ENCODE measurements at places on chromosomes 5 and 9.

DNA sequence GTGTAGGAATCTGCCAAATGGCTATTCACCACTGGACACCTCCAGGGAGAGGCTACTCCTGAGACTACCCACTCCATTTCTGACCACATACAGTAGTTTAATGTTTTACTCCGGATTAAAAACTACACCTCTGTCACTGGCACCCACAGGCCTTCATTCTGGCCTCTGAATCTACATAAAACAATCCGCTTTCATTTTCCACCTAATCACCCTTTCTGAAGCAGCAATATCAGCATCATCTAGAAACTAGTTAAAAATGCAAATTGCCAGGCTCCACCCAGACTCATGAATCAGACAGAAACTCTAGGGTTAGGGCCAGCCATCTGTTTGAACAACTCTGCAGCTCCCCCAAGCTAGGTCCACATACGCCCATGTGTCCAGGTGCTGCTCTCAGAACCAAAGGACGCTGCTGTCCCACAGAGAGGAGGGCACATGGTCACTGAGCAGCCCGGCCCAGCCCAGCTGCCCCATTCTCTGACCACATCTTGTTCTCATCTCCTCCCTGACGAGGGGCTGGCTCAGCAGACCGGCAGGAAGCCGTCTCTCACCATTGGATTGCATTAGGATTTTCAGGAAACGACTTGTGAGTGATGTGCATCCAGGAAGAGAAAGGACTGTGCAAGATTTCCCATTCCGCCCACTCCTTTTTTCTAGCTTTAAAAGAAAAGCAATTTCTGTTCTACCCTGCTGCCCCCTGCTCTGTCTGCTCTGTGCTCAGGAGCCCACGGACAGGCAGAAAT is 34.7 kb downstream of the ADAM19 start:
- peak; percentile 23 for DNase-seq

GRCh38 chr5:23332650-23333251 is 174.7 kb upstream of the PRDM9 start:
- DNase-seq = no peak

DNA sequence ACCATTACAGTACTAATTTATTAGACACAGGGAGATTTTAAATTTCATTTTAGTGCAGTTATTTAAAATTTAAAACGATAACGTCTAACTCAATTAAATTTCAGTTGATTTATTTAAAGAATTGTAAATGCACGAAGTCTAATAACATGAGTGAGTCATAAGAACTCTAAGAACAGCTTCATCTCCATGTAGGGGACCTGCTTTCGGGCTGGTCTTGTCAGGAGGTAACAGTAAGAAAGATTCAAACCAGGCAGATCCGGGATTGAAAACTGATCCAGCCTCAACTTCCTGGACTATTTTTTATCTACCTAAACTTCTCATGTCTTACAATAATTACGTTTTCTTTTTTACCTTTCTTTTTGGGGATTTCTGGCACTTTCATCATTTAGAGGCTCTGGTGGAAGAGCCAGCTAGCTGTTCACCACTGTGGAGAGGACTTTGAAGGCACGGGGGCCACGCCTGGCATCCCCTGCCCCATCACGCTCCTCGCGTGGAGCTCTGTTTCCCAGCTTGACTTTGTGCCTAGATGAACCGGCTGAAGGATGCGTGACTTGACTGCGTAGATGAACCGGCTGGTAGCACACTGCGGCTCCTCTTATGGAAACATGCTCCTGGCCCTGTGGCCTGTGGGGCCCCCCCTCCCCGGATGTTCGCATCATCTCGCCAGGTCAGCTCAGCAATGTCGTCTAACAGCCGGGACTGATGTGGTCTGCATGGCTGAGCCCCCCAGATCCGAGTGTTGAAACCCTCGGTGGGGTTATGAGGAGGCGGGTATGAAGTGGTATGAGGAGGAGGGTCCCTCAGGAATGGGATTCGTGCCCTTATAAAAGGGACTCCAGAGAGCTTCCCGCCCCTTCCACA is 26.0 kb downstream of the NDUFS6 start:
- no peak for DNase-seq

DNA sequence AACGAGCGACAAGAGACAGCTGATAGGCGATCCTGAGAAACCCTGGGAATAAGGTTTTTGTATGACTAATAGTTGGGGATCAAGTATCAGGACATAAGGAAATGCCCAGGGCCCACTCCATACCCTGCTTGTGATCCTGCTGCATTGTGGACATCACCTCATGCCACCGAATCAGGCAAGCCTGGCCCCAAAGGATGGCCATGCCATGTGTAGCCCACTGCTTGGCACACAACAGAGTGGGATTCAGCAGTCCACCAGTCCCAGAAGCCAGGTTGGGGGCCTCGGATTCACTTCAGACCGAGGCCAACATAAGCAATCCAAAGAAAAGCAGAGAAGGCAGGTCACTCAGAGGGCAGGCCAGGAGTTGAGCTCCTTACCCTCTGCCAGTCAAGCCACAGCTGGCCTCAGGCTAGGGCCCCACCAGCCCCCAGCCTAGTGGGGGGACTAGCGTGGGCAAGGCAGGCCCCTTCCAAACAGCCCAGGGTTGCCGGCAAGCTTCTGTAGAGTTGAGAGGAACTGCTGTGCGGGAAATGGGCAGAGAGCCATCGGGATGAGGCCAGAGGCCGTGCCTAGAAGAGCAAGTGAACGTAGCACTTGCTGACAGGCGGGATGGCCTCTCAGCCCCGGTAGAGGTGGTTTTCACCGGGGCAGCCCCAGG is 5.0 kb downstream of the NOP16 start:
- no peak for DNase-seq

DNA sequence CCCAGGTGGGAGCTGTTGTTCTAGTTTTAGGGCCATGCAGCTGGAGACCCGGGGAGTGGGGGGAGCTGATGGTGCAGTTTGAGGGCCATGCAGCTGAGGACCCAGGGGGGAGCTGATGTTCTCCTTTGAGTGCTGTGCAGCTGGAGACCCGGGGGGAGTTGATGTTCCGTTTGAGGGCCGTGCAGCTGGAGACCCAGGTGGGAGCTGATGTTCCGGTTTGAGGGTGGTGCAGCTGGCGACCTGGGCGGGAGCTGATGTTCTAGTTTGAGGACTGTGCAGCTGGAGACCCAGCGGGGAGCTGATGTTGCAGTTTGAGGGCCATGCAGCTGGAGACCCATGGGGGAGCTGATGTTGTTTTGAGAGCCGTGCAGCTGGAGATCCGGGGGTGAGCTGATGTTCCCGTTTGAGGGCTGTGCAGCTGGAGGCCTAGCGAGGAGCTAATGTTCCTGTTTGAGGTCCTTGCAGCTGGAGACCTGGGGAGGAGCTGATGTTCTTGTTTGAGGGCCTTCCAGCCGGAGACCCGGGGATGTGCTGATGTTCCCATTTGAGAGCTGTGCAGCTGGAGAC is 14.6 kb downstream of the PDCD6 start:
- no peak for DNase-seq

GRCh38 chr9:137382444-137383080 is 40.4 kb downstream of the EXD3 start:
- DNase-seq = no peak

GRCh38 chr5:130975299-130975698 is 189.8 kb downstream of the HINT1 start:
- DNase-seq = no peak

- no peak for DNase-seq
These were observed 616.1 kb downstream of the DTWD2 start for GRCh38 chr5:118371973-118372831.

DNA sequence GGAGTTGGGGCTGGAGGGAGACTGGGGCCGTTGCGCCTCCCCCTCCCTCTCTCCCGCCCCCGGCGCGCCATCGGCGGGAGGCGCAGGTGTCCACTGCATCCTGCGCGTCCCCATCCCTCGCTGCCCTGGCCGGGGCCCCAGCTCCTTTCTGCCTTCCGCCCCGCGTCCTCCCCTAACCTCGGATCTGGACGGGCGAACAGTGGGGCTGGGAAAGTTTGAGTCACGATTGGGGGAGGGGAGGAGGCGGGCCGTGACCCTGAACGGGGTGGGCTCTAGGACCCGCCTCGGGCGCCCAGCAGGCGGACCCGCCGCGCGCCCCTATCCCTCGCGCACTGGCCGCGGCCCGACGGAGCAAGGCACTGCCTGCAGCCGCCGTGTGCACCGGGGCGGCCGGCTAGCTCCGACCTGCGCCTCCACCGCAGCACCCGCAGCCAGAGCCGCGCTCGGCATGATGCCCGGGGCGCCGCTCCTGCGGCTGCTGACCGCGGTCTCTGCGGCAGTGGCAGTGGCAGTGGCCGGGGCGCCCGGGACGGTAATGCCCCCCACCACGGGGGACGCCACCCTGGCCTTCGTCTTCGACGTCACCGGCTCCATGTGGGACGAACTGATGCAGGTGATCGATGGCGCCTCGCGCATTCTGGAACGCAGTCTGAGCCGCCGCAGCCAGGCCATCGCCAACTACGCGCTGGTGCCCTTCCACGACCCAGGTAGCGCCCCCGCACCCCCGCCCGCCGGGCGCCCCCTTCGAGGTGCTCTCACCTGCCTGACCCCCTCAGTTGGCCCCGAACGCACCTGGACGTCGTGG is at the start of gene HMCN2:
Gene HMCN2, plus strand, starts transcription at position 330 of the 805 bp plus-strand sequence. Its CDS starts 119 bp downstream, at position 449.
- no peak for DNase-seq

- DNase-seq = no peak
These were observed 242.9 kb downstream of the MCTP1 start for GRCh38 chr5:95042037-95042436.

DNA sequence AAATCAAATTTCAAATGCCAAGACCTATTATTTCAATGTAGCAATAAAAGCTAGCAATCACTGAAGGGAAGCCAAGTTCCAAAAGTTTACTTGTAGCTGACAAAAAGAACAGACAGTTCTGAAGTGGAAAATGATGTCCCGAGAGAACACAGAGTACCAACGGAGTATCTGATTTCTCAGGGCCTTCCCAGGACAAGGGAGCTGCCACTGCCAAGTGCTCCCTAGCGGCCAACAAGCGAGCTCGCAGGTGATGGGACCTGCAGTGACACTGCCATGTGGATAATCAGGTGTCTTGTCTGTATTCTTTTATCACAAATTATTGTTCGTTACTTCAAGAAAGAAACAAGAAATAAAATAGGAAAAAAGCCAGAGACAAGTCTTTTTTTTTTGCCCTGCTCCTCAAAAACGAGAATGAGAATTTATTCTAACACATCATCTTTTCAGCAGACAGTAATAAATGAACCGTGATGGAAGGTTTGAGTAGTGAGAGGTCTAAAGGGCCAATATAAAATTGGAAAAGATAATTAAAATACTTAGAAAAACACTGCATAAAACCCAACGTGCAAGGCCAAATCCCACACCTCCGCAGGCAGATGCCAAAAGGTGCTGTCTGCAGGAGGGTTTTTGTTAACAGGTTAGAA is 159.4 kb downstream of the MYO10 start:
- DNase-seq = no peak

- DNase-seq = no peak
These were observed 152.5 kb downstream of the ADAMTS6 start for GRCh38 chr5:65329266-65329665.

DNA sequence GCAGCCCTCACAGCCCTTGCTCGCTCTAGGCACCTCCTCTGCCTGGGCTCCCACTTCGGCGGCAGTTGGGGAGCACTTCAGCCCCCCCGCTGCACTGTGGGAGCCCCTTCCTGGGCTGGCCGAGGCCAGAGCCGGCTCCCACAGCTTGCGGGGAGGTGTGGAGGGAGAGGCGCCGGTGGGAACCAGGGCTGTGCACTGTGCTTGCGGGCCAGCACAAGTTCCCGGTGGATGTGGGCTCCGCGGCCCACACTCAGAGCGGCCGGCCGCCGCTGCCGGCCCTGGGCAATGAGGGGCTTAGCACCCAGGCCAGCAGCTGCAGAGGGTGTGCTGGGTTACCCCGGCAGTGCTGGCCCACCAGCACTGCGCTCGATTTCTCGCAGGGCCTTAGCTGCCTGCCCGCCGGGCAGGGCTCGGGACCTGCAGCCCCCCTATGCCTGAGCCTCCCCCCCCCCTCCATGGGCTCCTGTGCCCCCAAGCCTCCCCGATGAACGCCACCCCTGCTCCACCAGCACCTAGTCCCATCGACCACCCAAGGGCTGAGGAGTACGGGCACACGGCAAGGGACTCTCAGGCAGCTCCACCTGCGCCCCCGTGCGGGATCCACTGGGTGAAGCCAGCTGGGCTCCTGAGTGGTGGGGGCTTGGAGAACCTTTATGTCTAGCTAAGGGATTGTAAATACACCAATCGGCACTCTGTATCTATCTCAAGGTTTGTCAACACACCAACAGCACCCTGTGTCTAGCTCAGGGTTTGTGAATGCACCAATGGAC is 224.8 kb downstream of the ZNF608 start:
- DNase-seq = no peak

GRCh38 chr5:9626955-9627354 is 3.2 kb downstream of the TAS2R1 start:
- no peak for DNase-seq

DNA sequence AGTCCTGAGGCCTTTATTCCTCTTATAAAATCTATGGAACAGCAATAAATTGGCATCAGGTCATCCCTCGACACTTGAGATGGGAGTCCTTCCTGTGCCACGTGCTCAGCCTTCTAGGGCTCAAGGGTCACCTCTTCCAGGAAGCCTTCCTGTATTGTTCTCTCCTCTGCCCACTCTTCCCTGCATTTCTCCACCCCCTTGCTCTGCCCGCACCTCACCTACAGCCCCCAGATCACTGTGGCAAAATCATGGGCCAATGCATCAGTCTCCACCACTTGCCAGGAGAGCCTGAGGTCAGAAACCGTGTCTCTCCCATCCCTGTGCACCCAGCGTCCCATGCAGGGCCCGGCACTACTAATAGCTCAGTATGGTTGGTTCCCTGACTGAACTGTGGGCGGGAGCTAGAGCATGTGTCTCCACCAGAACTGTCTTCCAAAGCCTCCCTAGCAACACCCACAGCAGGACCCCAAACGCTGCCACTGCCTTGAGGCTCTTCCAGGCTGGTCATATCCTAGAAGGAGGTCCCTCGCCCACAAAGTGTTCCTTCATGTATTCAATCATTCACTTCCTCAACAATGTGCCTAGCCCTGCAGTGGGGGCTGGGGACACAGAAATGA is 13.5 kb downstream of the DUSP1 start:
- no peak for DNase-seq

DNA sequence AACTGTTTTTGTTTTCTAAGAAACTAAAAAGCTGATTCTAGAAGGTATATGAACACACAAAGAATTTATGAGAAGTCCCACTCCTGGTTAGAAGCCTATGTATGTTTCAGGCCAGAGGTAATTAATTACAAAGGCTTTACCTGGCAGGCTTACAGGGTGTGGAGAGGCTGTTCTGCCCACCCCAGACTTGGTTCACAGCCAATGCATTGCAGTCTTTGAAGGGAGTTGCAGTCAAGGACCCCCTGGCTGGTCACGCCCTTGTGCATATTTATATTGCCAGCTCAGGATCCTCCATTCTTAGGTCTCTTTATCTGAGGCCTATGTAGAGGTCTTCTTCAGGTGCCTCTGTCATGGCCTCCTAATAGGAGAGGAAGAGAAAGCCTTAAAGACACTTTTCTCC is 13.6 kb upstream of the PRSS3 start:
- DNase-seq = no peak

- no peak for DNase-seq
These were observed 201.9 kb upstream of the ISL1 start for GRCh38 chr5:51181208-51181894.

GRCh38 chr9:32350682-32351081 is 33.8 kb upstream of the ACO1 start:
- no peak for DNase-seq

DNA sequence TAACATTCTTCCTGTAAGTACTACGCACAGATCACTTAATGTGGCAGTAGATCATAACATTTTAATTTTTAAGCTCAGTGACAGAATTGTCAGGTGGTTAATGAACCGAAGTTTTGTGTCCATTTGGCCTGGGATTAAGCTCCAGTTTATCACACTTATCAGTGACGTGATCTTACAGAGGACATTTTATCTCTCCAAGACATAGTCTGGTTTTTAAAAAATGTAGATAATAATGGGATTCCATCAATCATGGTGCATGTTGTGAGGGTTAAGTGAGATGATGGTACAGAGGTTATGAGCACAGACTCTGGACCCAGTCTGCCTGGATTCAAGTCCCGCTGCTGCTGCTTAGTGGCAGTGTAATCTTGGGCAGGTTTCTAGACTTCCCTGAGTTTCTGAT is 66.0 kb upstream of the ZFAND5 start:
- no peak for DNase-seq

Measured in activated CD4-positive, CD25-positive, alpha-beta regulatory T cell treated with anti-CD3 and anti-CD28 coated beads, Interleukin-2, amount 50 U/mL, for 16 hours (primary cell).